ENCODE measurements at places on chromosomes 16 and 17.

- peak; percentile 33 for DNase-seq
These were observed 436.4 kb downstream of the SOX9 start for GRCh38 chr17:72556944-72557826.

- no peak for DNase-seq
These were observed 86.5 kb downstream of the C16orf78 start for GRCh38 chr16:49459953-49460735.

GRCh38 chr17:35084987-35085386, 21.5 kb upstream of the RFFL start:
- DNase-seq = no peak

GRCh38 chr17:71936977-71937376, 183.8 kb upstream of the SOX9 start:
- DNase-seq = no peak

GRCh38 chr17:8719291-8720246, 25.1 kb downstream of the CCDC42 start:
- no peak for DNase-seq

DNA sequence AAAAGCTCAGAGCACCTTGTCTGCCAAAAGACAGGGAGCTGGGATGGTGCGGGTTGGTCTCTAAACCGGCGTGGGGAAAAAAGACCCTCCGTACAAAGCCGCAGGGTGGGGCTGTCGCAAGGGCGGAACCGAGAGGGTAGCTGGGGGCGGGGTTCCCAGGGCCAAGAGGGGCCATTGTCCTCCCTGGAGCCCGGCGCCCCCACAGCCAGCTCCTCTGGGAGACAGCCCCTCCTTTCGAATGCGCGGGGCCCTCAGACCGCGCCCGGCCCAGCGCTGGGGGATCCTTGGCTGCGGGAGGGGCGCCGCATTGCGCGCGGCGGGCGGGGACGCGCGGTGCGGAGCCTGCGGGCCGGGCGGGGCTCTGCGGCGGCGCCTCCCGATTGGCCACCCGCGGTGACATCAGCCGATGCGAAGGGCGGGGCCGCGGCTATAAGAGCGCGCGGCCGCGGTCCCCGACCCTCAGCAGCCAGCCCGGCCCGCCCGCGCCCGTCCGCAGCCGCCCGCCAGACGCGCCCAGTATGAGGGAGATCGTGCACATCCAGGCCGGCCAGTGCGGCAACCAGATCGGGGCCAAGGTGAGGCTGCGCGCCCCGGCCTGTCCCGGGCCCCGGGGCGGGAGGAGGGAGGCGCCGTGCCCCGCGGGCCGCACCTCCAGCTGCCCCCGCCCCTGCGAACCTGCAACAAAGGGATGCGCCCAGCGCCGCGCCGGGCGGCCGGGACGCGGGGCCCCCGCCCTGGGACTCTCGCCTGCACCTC, at the start of gene TUBB3:
Gene TUBB3, plus strand, starts transcription at position 459 of the 756 bp plus-strand sequence. Its CDS starts 60 bp downstream, at position 519.
- DNase-seq = no peak

DNA sequence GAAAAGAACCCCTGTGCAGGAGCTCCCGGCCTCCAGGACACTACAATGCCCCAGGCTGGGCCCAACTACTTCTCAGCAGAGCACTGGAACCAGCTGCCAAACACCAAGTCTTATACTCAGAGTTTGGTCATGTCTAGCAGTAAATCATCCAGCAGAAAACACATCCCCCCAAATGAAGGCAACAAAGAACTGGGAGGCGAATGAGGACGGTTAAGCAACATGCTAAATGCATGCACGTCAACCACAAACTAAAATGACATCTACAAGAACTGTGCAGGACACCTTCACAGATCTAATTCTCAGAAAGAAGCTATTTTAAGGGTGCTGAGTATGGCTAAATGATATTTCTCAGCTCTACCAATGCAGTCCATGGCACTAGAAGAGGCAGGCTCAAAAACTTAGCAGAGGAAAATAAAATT, 7.6 kb upstream of the IRX5 start:
- DNase-seq = no peak

DNA sequence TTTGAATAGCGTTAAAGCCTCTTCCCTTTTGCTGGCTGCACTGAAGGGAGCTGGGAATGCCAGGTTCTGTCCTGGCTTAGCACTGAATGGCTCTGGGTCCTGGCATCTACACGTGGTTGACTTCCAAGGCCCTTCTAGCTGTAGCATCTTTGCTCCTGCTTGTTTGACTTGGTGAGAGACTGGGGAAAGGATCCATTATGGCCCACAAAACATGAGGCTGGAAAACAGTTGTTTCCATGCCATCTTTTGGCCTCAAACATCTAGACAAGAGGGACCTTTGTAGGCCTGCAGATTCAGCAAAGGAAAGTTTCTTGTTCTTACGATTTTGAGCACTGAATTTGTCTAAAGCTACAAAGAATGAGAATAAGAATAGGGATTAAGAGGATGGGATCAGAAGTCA, 32.5 kb downstream of the EPN2 start:
- no peak for DNase-seq

GRCh38 chr16:9845661-9846361, 336.4 kb downstream of the GRIN2A start:
- no peak for DNase-seq

GRCh38 chr17:35577830-35578196, 558 bp downstream of the PEX12 start:
- DNase-seq = no peak

DNA sequence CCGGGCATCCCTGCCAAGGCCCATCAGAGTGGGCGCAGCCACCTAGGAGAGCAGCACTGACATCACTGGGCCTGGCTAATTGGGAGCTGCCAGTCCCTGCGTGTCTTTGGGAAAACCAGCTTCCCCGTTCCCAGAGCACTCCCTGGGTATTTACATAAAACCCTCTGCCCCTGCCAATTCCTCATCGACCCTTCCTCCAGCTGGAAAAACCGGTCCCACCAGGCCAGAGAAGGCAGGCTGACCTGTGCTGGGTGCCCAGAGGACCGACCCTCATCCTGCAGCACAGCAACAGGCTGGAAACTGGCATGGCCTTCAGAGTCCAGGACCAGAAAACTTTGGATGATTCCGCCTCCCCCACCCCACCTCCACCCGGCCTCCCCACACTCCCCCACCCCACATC, 8.2 kb upstream of the FOXN1 start:
- no peak for DNase-seq

- no peak for DNase-seq
These were observed 5.4 kb downstream of the MARCHF10 start for GRCh38 chr17:62802561-62803205.

DNA sequence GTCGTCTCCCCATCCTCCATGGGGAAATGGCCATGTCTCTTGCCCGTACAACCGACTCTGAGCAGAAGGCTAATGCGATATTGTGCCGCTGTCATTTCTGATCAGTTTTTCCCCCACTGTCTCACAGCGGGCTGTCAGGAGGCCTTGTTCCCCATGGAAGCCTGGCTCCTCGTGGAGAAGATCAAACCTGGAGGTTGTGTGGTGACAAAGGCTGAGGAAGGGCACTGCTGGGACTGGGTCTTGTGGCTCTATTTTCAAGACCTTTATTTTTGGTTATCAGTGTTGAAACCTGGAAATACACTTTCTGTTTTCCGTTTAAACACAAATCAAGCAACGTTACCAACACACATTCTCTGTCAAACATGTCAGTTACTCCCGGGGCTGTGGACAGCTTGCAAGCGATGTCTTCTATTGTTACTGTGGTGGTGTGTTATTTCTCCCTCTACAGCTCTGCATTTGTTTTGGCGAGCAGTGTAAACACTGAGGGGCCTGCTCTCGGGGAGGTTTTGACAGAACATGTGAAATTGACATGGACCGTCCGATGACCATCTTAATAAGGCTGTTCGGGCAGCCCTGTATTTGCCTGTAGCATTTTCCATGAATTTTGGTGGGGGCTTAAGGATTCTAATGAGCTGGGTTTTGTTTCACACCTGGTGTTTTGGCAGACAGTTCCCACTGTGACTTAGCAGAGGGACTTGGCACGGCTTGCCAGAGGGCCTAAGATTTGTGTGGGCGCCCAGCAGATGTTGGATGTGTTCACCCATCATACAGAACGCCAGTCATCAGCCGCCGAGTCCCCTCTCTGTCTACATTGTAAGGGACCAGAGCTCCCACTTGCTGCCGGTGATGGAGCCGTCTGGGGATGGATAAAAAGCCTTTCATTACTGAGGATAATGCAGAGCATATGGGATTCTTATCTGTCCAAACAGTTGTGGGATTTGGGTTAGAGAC, 12.5 kb downstream of the RBFOX1 start:
- no peak for DNase-seq

DNA sequence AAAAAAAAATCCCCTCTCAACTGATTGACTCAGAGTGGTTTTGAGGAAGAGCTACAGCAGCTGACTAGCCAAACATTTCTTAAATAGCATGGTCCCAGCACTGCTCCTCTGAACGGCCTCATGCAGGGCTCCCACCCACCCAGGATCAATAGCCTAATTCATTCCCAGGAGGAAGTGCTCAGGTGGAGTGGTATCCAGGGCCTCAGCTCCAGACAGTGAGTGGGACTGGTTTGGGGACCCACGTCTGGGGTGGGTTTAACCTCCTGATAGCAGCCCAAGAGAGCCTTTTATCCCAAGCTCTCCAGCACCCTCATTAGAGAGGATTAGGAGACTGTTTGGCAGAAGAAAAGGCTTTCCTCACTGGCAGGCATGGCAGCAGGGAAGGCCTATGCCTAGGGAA, 68.5 kb upstream of the CDH5 start:
- no peak for DNase-seq

- DNase-seq = no peak
These were observed 863 bp downstream of the LIMD2 start for GRCh38 chr17:63698886-63699637.

- no peak for DNase-seq
These were observed 30.3 kb downstream of the CDK5R1 start for GRCh38 chr17:32516940-32517701.

DNA sequence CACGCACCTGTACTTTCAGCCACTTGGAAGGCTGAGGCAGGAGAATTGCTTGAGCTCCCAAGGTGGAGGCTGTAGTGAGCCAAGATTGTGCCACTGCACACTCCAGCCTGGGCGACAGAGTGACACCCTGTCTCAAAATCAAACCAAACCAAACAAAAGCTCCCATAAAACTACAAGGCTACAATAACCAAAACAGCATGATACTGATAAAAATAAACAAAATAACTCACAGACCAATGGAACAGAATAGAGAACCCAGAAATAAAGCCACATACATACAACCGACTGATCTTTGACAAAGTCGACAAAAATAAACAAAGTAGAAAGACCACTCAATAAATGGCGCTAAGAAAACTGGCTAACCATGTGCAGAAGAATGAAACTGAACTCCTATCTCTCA, 37.2 kb downstream of the BRD7 start:
- no peak for DNase-seq

DNA sequence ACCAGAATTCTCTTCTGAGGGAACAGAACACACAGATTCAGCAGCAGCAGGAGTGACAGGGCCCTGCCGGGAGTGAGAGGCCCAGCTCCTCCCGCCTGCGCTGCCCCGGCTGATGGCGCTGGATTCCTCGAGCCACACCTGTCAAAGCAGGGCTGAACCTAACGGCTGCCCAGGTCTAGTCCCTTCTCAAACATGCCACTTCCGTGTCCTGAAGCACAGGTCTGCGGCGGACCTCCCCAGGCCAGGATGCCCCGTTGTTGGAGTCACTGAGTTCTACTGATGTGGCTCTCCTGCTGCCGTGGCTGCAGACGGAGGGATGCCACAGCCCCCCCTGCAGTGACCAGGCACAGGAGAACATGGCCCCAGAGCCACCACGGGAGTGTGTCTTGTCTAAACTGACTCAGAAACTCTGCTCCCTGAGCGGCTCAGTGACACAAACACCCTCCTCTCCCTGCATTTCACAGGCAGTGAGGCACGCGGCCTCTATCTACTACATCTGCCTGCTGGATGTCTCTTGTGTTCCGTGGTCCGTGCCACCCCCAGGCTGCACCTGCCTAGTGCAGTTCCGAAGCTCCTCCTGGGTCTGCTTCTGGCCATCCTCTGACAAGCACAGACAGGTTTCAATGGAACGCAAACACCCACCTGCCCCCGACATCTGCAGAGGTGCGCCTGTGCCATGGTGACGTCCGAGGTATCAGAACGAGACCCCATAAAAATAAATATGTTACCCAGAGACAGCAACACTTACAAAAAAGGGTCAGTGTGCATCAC, 44.7 kb upstream of the DNAH17 start:
- DNase-seq = no peak

- DNase-seq = no peak
These were observed 74.0 kb upstream of the GSE1 start for GRCh38 chr16:85539084-85539483.

GRCh38 chr17:50057521-50057991, 1.6 kb downstream of the ITGA3 start:
- no peak for DNase-seq

- no peak for DNase-seq
These were observed 772 bp upstream of the SAMD14 start for GRCh38 chr17:50130559-50131305.

DNA sequence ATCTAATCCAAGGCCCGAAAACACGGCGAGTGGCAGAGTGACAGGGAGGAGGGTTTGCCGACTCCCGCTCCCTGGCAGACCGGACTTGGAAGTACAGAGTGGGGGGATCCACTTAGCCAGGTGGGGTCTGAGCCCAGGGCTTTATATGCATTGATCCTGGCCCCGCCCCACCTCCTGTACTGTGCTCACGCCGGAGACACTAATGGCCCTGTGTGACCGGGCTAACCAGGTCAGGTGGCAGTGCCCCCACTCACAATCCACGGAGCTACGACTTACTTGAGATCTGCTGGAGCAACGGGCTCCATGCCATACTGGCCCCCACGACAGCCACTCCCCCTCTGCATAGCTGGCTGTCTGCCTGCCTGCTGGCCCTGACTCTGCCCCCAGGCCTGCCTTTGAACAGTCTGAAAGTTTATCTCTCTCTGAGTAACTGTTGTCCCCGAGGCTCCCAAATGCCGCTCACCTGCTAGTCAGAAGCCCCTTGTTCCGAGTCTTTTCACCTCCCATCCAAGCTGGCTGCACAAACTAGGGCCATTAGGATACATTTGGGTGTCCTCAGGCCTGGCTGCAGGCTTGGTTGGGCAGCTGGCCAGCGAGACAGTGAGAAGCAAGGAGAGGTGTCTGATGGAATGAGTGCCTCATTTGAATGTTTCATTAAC, 28.0 kb downstream of the CACNA1G start:
- DNase-seq = no peak

DNA sequence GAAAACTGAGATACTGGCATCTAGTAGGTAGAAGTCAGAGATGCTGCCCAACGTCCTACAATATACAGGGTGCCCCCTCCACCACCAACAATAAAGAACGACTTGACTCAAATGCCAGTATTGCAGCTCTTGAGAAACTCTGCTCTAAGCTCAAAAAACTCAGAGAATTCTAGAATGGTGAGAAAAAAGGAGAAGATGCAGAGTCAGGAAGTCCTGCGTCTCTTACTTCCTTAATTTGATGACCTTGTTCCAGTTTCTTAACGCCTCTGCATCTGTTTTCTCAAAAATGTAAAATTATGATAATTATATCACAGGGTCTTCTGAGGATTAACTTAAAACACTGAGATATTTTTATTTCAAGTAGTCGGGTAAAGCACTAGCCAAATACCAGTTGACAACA, 1.7 kb upstream of the HSBP1 start:
- DNase-seq = no peak

GRCh38 chr17:57632294-57632693, 112.8 kb downstream of the CCDC182 start:
- no peak for DNase-seq

GRCh38 chr17:77728474-77728795, 230.1 kb upstream of the TNRC6C start:
- no peak for DNase-seq

Data from hypothalamus (tissue), 51 donors.